Naive thymus-derived CD4-positive, alpha-beta T cell (primary cell): ENCODE measurements at places on chromosomes 1 and 21.

DNA sequence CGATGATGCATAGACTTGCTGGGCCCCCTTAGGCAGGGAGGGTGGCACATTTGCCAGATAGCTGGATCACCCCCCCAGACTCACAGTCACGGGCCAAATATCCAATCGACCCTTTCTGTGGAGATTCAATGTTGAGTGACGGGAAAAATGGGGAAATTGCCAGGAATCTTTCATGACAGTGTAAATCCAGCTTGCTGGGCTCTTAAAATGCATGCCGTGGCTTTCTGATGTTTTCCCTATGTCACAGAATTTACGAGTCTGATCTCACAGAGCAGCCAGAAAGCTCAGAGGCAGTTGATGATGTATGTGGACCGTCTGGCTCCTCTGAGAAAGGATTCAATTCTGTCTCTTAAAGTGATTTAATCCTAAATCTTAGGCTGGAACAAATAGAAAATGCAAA is 150.1 kb upstream of the ZNF644 start:
- DNase-seq: no peak
- no peaks in the 10 kb centered on the region for H3K4me1 ChIP-seq
- H3K27ac ChIP-seq: no peak overlapping the region
- H3K27me3 ChIP-seq: no peaks in the 10 kb centered on the region
- H3K4me3 ChIP-seq: no peak overlapping the region

DNA sequence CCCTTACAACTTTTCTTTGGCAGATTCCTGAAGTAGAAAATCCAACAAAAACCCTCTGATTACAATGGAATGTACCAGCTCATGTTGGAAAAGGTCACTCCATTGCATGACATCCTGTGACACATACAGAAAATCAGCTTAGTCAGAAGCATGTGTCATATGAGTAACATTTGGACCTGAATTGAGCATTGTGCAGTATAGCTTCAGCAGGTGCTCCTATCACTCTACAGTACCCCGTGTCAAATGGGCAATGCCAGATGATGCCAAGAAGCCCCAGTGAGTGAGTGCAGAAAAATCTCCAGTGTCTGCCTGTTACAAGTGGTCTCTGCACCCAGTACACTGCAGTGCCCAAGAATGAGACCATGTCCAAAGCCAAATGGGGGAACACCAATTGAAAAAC is 129.7 kb upstream of the RUNX1 start:
- no peak for DNase-seq
- no peak overlapping the region for H3K27ac ChIP-seq
- H3K4me1 ChIP-seq: no peaks in the 10 kb centered on the region
- H3K4me3 ChIP-seq: no peak overlapping the region

- H3K27me3 ChIP-seq: no peaks in the 10 kb centered on the region
- no peak for DNase-seq
- H3K4me3 ChIP-seq: no peak overlapping the region
- H3K36me3 ChIP-seq: no peaks in the 10 kb centered on the region
- H3K4me1 ChIP-seq: no peaks in the 10 kb centered on the region
- no peak overlapping the region for H3K27ac ChIP-seq
These were observed 33.8 kb upstream of the FCRL3 start for GRCh38 chr1:157734321-157734720.

DNA sequence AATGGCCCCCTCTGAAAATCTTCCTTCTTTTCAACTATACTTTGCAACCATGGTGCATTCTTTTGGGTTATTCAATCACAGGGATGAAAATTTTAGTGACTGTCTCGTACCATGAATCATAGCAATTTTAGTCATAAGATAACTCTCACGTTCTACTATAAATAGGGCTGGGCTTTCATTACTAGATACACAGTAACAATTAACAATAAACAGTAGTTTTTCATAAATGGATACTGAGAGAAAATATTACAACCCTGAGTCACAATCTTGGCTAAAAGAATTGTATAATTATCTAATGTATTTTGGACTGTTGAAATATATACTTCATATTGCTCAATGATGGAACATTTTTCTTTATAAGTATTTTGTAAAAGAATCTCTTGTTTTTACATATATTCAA is 96.1 kb downstream of the TEX35 start:
- H3K4me3 ChIP-seq: no peak overlapping the region
- no peak for DNase-seq

DNA sequence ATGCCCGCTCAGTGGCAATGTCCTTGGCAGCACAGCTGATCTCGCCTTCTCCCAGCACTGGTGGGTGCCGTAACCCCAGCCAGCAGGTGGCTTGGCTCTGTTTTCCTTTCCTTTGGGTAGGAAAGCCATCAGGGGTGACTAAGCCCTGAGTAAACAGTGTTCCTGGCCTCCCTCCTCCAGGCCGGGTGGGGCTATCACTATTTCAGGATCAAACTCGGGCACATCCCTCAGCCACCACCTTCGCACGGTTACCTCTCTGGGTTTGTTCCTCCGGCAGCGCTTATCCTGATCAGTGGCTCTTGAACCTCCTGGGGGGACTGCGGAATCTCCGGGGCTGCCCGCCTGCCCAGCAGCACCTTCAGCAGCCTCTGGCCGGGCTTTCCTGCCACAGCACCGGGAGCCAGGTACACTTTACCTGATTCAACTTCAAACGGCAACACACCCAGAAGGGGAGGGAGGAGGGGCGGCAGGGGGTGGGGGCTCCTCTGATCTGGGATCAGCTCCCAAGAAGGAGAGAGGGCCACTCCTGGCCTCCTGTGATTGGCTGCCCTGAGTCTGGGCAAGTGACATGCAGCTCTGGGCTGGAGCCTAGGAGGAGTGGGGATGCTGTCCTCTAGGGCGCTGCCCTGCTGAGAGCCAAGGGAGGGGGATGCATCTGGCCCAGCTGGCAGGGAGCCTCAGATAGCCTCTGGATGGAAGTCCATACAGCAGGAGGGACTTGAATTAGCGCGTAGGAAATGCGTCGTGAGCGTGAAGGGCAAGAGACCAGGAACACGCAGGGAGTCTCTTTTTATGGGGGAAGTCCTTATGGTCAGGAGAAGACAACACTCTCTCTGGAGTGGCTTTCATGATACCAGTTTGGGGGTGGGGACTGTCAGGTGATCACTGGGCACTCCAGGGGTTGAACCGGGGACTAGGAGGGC is at the start of gene ASCL5:
Gene ASCL5 (minus strand): TSS at position 353 of the 923 bp plus-strand sequence. CDS start 11,812 bp downstream, outside the sequence.
- H3K27me3 ChIP-seq: no peaks in the 10 kb centered on the region
- no peak within 1 kb of the TSS for H3K4me3 ChIP-seq
- no peaks in the 10 kb centered on the region for H3K36me3 ChIP-seq
- H3K4me1 ChIP-seq: no peaks in the 10 kb centered on the region

- no peak for DNase-seq
- no peaks in the 10 kb centered on the region for H3K4me1 ChIP-seq
- H3K27me3 ChIP-seq: no peaks in the 10 kb centered on the region
- H3K36me3 ChIP-seq: no peaks in the 10 kb centered on the region
These were observed 12.3 kb upstream of the SEMA4A start for GRCh38 chr1:156140879-156141707.

GRCh38 chr1:39392851-39393573 is 98.4 kb upstream of the BMP8A start:
- no peaks in the 10 kb centered on the region for H3K27me3 ChIP-seq
- DNase-seq: no peak
- peaks cover 4% of the 10 kb centered on the region for H3K36me3 ChIP-seq
- H3K4me3 ChIP-seq: no peak overlapping the region

GRCh38 chr1:178544531-178544930 is 31.6 kb downstream of the TEX35 start:
- no peak for DNase-seq
- no peak overlapping the region for H3K4me3 ChIP-seq
- H3K27ac ChIP-seq: no peak overlapping the region
- H3K27me3 ChIP-seq: no peaks in the 10 kb centered on the region
- H3K4me1 ChIP-seq: peaks cover 5% of the 10 kb centered on the region

GRCh38 chr1:40855513-40855912 is 6.7 kb downstream of the CITED4 start:
- H3K27ac ChIP-seq: no peak overlapping the region
- no peak overlapping the region for H3K4me3 ChIP-seq
- no peaks in the 10 kb centered on the region for H3K36me3 ChIP-seq
- no peaks in the 10 kb centered on the region for H3K4me1 ChIP-seq
- DNase-seq: no peak

DNA sequence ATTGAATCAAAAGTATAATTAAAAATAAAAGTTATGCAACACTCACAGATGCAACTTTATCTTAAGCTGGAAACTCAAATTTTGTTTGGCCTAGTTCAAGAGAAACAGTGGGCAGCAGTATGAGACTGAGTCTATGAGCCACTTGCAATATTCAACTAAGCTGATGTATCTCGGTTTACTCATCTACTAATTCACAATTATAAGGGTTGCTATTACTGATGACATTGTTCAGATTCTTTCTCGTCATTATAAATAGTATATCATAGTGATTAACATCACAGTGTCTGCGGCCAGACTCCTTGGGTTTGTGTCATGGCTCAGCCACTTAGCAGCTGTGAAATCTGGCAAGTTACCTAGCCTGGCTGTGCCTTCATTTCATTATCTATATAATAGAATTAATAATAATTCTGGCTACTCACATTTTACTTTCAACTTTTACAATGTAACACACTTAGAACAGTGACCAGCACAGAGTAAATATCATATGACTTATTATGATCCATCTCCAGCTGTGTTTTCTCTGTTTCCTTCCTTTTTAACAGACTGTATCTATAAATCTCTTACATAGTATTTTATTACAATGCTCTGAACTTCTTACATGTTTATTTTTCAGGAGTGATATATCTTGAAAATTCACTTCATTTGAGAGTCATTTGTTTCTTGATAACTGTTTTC is 194.3 kb upstream of the RGS18 start:
- no peaks in the 10 kb centered on the region for H3K27me3 ChIP-seq
- H3K36me3 ChIP-seq: no peaks in the 10 kb centered on the region
- H3K27ac ChIP-seq: no peak overlapping the region
- DNase-seq: no peak
- H3K4me3 ChIP-seq: no peak overlapping the region

- no peaks in the 10 kb centered on the region for H3K36me3 ChIP-seq
- H3K27ac ChIP-seq: no peak overlapping the region
- no peak overlapping the region for H3K4me3 ChIP-seq
- H3K4me1 ChIP-seq: no peaks in the 10 kb centered on the region
- H3K27me3 ChIP-seq: peaks cover 3% of the 10 kb centered on the region
These were observed 38.3 kb downstream of the OLIG1 start for GRCh38 chr21:33108228-33108627.

GRCh38 chr1:116311756-116312680 is 61.0 kb upstream of the ATP1A1 start:
- H3K36me3 ChIP-seq: no peaks in the 10 kb centered on the region
- no peak for DNase-seq
- H3K4me3 ChIP-seq: no peak overlapping the region
- H3K27ac ChIP-seq: no peak overlapping the region
- H3K27me3 ChIP-seq: no peaks in the 10 kb centered on the region
